Lung microvascular endothelial cell (primary cell): ENCODE measurements at places on chromosomes 4 and X. TPM values are rescaled to one million over a fixed set of nuclear protein-coding genes. Genes with fewer than 3 reads are reported as not detected.

OPHN1 gene
- total RNA-seq, result 6.1 and 7.7 TPM in 2 replicates

- no peak for DNase-seq
Observed at GRCh38 chr4:153576443-153576774, 107.7 kb upstream of the TLR2 start.

DNA sequence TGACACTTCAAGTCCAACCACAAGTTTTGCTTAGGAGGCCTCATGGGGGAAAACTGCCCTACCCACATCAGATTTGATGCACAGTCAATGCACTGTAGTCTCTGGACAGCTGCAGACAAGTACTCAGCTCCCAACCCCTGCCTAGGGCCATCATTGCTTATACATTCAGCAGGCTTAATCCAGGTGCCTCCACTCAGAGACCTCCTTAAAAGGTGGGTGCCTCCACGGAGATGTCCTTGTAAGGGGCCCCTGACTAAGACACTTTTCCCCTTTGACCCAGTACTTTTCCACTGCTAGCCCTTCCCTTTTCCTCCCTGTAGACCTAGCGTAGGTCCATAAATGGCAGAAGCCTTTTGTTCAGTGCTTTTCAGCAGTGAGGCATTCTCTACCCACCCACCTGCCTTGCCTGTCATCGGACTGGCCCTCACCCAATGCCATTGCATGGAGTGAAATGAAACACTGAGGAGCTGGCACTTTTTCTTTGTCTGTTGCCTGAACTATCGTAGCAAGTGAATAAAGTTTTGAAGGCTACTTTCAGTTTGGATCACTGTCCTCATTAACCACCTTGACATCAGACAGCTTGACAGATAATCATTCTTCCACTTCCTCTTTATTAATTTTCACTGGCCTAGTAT is 23.8 kb upstream of the PLK4 start:
- peak; percentile 58 for DNase-seq

- no peak for DNase-seq
Observed at GRCh38 chr4:182758273-182758672, 158.9 kb downstream of the DCTD start.

DNA sequence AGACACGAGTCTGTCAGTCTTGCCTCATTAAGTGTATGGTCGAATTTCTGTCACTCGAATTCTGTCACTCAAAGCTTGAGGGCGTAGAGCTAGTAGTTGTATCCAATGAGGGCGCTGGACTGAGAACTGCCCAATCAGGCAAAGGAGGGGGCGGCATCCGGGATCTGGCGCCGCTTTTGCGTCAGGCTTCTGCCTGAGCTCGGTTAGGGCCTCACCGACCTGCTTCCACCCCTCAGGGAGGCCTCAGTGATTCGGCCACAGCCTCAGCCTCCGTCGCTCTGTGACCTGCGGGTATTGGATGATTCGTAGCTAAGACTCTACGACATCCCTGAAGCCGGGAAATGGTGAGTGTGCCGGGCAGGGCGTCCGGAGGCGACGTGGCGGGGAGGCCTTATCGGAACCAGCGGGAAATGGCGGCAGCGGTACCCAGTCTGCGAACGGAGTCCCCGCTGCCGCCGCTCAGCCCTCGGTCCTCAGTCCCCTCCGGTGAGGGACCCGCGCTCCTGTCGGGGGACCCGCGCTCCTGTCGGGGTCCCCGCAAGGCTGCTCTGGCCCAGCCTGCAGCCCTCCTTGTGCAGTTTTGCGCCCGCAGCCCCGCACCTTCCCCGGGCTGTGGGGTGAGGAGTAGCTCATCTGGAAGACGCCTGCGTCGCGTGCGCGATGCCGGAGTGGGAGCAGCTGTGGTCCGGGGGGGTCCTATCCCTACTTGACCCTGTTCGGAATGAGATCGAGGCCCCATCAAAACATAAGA is 88.3 kb downstream of the ZNF718 start:
- DNase-seq, result peak; percentile 89

PLP1 gene
- total RNA-seq, result 0.65 TPM in 1 of 2 replicates, not detected in the other
